ENCODE measurements at places on chromosomes 6 and 20. TPM values are rescaled to one million over a fixed set of nuclear protein-coding genes. Genes with fewer than 3 reads are reported as not detected.

Gene C6orf132
- 17.4 TPM for total RNA-seq

Gene ME1
- 24.3 TPM for total RNA-seq

Gene NOTCH4
- total RNA-seq: 0.08 TPM

Gene CYP39A1
- 1.8 TPM for total RNA-seq

Gene GSTA1
- not detected for total RNA-seq

Gene C6orf58
- not detected for total RNA-seq

Gene SLC22A3
- 2.5 TPM for total RNA-seq

Gene CALHM4
- not detected for total RNA-seq

Gene CENPW
- 6.4 TPM for total RNA-seq

Gene FAM83B
- 44.0 TPM for total RNA-seq

Gene BPI
- not detected for total RNA-seq

Gene PTCHD4
- total RNA-seq: 2.0 TPM

Gene PRDM13
- not detected for total RNA-seq

Gene TBX18
- total RNA-seq: under 0.01 TPM

Gene ZNF831
- not detected for total RNA-seq

Gene DLGAP4
- 40.1 TPM for total RNA-seq

Gene EPPIN
- total RNA-seq: not detected

Gene FAM209A
- not detected for total RNA-seq

Gene SENP6
- total RNA-seq: 34.9 TPM

Gene RPS10
- 5,521 TPM for total RNA-seq

Gene TMEM244
- total RNA-seq: not detected

Gene E2F1
- total RNA-seq: 3.2 TPM

Gene IL17A
- total RNA-seq: not detected

Gene ADTRP
- 75.8 TPM for total RNA-seq

Gene EMILIN3
- total RNA-seq: not detected

Gene BPIFA1
- not detected for total RNA-seq

Gene CDSN
- total RNA-seq: 1.7 TPM

Gene PDE10A
- total RNA-seq: not detected

Gene GSTA2
- not detected for total RNA-seq

Gene TGM3
- total RNA-seq: not detected

Gene TP53TG5
- not detected for total RNA-seq

Gene B3GAT2
- total RNA-seq: not detected

Gene UFL1
- total RNA-seq: 22.3 TPM

Gene ZBTB46
- 0.78 TPM for total RNA-seq

Gene WFDC12
- total RNA-seq: not detected

Gene PNPLA1
- not detected for total RNA-seq

Gene REV3L
- 8.2 TPM for total RNA-seq

Gene SIRPB1
- 1.1 TPM for total RNA-seq

Gene OPRL1
- 0.30 TPM for total RNA-seq

Gene RPS21
- 3,406 TPM for total RNA-seq

All from hair follicular keratinocyte (primary cell).